ENCODE measurements at places on chromosomes 6 and 20.

DNA sequence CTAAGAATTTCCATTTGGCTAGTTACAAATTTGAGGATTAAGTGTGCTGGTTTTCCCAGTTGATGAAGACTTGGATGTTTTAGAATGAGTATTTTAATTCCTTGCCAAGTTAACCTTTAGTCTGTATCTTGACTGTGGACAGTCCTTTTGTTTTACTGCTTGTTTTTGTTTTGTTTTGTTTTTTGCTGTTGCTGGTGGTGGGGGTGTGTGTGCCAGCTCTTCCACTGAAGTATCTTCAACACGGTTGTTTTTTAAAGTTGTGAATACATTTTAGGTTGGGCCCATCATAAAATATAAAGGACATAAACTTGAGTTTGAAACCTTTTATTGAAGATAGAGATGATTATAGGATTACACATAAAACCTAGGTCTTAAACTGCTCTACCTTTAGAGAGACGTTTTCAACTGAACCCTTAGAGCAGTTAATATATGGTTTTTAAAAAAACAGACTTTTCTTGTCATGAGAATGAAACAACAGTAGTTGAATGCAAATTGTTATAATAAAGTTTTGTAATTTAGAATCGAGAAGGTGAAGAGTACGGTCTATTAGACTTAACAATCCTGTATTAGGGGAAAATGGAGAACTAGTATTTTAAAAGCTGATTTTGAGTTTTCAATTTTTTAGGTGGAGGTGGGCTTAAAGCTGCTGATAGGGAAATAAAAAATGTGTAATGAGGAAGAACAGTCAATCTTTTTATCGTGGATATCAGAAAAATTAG is 4.0 kb downstream of the QKI start:
- DNase-seq, result no peak

DNA sequence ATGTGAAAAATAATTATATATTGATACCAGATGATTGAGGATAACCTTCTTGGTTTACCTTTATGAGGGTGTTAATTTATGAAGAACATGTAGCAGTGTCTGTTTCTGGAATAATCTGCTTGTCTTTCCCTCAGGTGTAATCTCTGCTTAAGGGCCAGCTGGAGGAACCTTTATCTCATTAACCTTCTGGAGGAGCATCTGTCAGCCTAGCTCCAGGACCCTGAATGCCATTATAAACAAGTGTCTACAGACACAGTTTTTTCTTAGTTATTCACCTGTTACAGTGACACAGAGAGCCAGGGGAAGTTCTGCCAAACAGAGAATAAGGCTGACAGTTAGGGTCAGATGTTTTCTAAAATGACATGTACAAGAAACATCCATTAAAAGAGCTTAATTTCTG is at the start of gene IMPG1:
IMPG1 (minus strand) TSS at position 101 of the 400 bp plus-strand sequence. CDS start 174 bp downstream, outside the sequence.
- DNase-seq, result no peak

GRCh38 chr6:125570526-125570925 is 178.9 kb upstream of the HEY2 start:
- no peak for DNase-seq

DNA sequence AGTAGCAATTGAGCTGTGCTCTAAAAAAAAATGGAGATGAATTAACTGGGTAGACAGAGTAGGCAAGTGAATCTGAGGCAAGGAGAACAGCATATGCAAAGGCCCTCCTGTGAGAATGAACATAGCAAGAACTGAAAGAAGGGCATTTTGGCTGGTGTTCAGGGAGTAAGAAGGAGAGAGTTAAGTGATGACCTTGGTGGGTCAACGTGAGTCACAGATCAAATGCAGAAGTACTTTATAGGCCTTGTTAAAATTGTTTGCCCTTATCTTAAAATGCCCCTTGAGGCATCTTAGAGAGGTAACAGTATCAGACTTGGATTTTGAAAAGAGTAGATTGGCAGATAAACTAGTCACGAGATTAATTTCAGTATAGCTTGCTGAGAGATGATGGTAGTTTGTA is 24.5 kb downstream of the NDUFAF5 start:
- DNase-seq, result no peak

GRCh38 chr20:48040491-48040890 is 255.2 kb upstream of the SULF2 start:
- no peak for DNase-seq

DNA sequence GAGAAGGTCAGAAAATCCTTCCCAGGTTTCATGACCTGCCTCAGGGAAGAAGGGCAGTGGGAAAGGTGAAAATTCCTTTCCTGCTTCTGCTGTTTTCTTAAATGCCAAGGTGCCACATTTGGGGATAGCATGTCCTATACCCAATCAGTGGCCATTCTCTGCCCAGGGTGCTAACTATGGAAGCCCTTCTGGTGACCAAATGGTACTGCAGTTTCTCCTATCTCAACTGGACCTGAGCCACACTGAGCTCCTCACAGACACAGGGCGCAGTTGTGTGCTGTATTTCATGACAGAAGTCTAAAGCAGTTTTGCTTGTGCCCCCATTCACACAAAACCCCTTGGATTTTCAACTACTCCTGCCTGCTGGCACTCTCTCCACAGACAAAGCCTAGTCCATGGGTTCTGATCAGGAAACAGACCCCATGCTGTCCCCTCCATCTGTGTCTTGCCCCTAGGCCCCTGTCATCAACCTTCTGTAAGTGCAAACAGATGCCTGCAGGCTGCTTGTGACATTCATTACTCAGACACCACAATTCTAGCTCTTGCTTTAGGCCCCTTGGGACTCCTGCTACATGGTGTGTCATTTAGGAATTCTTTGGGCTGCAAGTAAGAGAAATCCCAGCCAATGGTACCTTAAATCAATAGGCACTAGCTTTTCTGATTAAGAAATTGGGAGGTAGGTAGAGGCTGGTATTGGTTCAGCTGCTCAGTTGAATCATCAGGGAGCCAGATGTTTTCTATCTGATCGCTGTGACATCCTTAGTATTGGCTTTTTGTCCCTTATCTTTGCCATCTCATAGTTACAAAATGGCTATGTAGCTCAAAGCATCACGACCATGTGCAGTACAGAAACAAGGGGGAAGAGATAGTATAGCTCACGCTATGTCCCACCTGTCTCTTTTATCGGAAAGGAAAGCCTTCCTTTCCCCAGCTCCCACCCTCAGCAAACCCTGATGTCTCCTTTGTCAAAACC is 147.8 kb downstream of the CD83 start:
- no peak for DNase-seq

All from cortex of kidney (tissue), 1 donor.